ENCODE measurements at places on chromosomes 5 and 9.

DNA sequence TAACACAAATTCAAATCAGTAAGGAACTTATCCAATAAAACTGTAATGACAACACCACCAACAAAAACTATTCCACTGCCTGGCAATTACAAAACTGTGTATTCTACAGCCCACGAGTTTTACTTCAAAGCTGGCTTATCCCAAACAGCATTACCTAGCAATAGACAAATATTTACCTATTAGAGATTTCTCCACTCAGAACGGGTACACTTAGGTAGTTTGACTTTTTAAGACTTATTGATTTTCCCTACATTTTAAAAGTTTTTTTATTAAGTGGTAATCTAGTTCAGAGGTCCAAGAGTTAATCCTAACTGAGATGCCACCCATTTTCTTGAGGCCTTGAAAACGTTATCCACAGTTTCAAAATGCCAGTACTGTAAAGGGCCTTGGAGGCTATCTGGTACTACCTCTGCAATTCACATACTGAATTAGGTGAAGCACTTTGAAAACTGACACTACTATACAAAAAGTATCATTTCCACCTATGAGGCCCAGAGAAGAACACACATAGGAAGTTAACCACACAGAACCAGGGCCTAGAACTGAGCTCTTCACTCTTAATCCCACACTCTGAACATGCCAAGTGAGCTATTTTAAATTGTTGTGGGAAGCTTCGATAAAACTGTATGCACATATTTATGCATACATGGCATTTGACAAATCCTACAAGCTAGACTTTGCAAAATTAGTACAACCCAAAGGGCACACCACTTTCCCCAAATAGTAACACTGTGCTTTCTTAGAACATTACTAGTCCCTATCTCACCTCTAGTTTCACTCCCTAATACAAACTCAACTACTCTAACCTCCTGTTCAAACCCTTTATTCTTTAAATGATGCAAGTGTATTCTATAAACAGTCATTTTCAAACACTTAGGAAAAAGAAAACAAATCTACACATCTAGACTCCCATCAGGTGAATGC, 2.1 kb downstream of the NADK2 start:
- DNase-seq, result no peak

DNA sequence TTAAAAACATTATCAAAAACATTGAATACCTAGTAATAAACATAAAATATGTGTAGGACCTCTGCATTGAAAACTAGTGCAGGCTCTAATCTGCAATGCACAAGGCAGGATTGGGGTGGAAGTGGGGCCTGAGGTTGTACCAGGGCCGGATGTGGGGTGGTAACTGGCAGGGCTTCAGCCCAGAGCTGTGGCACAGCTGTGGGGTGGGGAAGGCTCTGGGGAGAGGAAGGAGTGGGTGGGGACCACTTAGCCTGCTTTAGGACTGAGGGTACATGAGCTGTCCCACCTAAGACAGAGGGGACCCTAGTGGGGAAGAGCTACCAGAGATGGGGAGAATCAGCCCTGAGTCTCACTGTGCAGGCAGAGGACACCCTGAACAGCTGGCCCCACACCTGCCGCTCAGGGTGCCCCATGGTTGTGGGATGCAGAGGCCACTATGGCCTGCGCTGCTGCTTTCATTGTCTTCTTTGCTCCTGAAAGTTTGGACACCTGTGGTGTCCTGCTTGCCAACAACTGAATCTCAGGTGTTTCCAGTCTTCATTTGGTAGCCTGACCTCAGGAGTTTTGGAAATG, 311.4 kb downstream of the TLE4 start:
- peak; percentile 43 for DNase-seq

DNA sequence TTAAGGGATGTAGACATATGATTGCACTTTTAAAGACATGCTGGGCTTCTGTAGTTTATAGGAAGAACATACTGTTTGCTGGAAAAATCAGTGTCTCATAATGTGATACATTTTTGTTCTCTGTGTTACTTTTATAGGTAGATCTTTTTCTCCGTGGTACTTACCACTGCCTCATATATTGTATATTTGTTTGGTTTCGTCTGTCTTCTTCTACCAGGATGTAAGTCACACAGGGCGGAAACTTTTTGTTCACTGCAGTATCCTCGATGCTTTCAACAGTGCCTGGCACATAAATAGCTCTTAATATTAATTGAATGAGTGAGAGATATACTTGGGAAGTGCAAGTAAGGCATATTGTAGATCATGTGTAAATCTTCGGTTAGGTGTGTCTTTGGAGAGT, 135.4 kb downstream of the GDNF start:
- DNase-seq, result no peak

DNA sequence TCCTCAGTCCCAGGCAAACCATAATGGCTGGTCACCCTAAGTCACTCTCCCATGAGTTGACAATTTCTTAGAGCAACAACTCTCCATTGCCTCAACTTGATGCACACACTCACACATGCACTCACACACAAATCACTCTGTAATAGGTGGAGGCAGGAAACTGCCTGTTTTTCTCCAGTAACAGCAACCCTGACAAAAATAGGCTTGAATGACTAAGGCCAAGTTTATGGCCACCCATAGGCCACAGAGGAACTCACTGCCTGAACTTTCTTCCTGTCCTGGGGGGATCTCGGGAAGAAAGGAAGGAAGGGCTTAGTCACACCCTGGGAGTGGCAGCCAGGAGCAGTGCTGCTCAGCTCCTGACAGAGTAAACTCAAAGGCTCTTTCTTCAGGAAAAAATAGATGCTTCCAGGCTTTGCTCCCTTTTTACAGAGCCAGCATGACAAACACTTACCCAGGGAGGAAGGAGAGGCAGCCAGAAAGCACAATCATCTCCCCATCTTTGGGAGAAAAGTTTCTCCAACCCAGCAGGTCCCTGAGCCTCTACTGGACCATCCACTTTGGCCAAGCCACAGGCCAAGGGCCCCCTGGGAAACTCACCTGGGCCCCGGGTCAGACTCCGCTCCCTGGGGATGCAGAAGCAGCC, 368 bp downstream of the SH3TC2 start:
- DNase-seq, result no peak

DNA sequence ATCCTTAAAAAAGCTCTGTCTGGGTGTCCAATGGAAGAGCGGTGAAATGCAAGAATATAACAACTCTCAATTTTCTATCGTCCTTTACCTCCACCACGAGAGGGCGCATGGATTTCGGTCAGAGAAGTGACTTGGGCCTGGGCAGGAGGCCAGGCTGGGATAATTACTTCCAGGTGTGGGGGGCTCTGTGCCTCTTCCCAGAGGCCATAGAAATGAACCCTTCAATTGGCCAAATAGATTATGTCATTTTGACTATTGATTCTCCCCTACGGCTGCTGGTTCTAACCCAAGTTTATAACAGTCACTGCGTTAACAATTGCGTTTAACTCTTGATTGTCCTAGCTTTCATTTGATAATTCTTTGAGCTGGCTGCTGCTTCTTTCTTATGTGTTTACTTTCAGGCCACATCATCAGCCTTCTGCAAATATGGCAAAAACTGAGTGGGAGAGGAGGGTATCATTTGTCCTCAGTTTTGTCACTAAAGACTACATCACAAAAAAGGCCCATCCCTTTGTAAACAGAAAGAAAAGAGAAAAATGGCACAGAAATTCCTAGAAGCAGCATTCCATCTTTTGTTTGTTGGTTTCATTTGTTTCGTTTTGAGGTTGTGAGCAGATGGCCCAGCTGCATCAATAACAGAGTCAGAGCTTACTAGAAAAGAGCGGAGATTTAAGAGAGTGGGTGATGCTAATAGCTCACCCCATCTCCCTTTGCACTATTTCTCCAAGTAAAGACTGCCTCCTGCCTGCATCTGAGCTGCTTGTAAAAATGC, 45.4 kb upstream of the ZFR start:
- peak; percentile 56 for DNase-seq

All from CD4-positive, alpha-beta T cell (primary cell).